ENCODE measurements at places on chromosomes 12 and 14.

DNA sequence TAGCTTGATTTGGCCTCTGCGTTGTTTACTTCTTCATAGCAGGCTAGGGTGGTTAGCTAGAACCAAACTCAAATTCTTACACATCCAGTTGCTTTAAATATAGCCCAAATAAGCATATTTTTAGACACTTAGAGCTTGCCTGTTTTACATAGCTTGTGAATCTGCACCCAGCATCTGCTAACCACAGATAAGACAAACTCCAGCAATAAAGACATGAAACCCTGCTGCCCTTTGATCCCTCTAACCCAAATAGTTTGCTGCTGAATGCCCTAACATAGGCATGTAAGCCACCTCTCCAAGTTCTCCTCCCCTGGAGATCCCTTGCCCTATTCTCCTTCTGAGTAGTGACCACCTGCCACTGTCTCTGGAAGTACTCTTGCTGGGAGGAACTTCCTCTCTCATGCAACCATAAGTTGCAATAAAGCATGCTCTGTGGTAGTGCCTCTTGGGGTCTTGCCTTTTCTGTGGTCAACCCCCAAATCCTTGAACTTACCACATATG lies 185.6 kb downstream of the TMEM117 start:
- no peaks in the 10 kb centered on the region for H3K27me3 ChIP-seq
- DNase-seq: no peak
- H3K27ac ChIP-seq: no peak overlapping the region
- H3K4me3 ChIP-seq: no peak overlapping the region
- no peaks in the 10 kb centered on the region for H3K4me1 ChIP-seq

DNA sequence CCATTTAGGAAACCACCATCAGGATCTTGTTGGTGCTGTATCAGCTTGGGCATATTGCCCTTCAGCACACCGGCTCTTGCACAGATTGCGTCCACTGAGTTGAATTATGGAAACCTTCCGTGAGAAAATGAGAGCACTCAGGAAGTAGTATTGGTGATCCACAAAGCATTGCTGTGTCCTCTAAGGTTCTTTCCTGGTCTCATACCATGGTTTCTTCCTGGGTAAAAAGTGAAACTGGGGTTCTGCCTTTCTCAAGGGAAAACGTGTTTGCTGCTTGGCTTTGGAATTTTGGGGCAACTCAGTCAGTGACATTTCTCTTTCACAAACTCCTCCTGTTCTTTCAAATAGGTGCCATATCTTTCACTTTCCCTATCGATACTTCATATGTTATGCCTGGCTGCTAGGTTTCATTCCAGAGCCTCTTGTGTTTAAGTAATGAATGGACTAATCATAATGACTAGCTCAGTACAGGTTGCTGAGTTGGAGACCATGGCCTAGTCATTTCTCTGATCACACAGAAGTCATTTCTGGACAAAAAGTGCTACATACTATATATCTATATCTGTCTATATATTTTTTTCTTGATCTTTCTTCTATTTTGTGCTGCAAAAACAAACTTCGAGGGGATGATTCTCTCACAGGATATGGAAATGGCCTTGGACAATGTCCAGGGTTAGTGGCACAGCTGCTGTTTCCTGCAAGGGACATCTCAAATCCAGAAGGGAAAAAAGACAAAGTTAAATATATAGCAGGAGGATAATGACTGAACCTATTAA lies 423.4 kb downstream of the ZFP36L1 start:
- no peak for DNase-seq
- no peak overlapping the region for H3K27ac ChIP-seq
- H3K27me3 ChIP-seq: no peaks in the 10 kb centered on the region
- peaks cover 10% of the 10 kb centered on the region for H3K4me1 ChIP-seq
- no peak overlapping the region for H3K4me3 ChIP-seq
- no peaks in the 10 kb centered on the region for H3K36me3 ChIP-seq

DNA sequence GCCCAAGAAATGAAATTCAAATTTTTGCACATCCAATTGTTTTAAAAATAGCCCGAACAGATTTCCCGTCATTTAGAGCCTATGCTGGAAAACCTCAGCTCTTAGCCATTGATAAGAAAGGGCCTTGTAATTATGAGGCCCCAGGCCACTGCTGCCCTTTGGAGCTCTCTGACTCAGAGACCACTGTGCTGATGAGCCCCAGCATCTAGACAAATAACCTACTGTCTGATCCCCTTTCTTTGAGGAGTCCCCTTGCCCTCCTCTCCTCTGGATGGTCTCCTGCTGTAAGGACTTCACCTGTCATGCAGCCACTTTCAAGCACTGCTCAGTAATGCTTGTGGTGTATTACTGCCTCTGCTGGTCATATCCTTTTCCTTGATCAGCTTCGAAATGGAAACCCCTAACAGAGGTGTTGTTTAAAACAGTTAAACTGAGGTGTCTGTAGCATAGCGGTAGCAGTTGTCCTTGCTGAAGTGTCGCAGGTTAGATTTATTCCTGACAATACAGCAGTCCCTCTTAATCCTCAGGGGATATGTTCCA lies 159.9 kb upstream of the SRRM4 start:
- DNase-seq: no peak
- H3K36me3 ChIP-seq: no peaks in the 10 kb centered on the region
- no peak overlapping the region for H3K27ac ChIP-seq
- no peak overlapping the region for H3K4me3 ChIP-seq
- H3K4me1 ChIP-seq: no peaks in the 10 kb centered on the region

DNA sequence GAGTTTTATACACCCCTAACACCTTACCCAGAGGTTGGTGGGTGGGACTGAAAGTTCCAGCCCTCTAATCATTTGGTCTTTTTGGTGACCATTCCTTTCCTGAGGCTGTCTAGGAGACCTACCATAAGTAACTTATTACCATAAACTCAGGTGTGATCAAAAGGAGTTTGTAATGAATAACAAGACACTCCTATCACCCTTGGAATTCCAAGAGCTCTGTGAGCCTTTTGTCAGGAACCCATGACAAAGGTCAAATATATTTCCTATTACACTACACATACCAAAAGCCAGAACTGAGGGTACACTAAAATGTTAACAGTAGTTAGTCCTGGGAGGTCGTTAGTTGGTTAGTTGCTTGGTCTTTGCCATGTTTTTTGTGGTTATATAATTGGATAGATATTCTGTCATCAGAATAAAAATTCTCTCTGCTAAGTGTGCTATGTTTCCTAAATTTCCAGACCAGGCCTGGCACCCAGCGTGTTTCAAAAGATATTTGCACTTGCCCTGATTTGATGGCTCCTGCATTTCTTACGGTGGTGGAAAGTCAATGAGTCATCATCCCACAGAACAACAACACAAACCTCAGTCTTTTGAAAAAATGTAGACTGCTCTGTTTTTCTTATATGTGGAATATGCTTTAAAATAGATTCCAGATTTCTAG lies 27.0 kb upstream of the AKAP5 start:
- H3K27me3 ChIP-seq: no peaks in the 10 kb centered on the region
- peaks cover 28% of the 10 kb centered on the region for H3K4me1 ChIP-seq
- peaks cover 53% of the 10 kb centered on the region for H3K36me3 ChIP-seq
- peak; percentile 50 for DNase-seq
- H3K4me3 ChIP-seq: peak overlapping the region; percentile 61

GRCh38 chr14:57981817-57982560 lies 116.1 kb upstream of the SLC35F4 start:
- peaks cover 83% of the 10 kb centered on the region for H3K27me3 ChIP-seq
- H3K4me1 ChIP-seq: no peaks in the 10 kb centered on the region
- no peaks in the 10 kb centered on the region for H3K36me3 ChIP-seq
- H3K4me3 ChIP-seq: no peak overlapping the region
- no peak overlapping the region for H3K27ac ChIP-seq
- no peak for DNase-seq

- no peak overlapping the region for H3K27ac ChIP-seq
- no peak for DNase-seq
- H3K4me3 ChIP-seq: no peak overlapping the region
- H3K27me3 ChIP-seq: no peaks in the 10 kb centered on the region
Measured at GRCh38 chr12:19577281-19577530, 137.9 kb downstream of the AEBP2 start.

DNA sequence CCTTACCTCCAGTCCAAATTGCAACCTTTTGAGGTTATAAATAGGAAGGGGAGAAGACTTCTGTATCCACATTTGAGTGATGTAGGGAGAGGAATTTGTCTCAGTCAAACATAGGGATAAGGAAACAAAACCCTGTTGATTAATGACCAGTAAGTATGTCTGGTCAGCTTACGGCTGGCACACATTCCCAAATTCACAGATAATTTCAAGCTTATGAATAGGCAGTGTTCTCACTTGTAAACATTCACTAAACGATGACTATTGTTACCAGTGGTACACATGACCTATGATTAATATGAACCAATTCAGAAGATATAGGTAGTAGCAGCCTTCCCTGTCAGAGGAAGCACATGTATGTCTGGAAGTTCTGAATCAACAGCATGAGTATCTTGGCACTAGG lies 33.0 kb upstream of the SLC5A8 start:
- H3K27me3 ChIP-seq: no peaks in the 10 kb centered on the region
- no peaks in the 10 kb centered on the region for H3K4me1 ChIP-seq
- no peaks in the 10 kb centered on the region for H3K36me3 ChIP-seq

DNA sequence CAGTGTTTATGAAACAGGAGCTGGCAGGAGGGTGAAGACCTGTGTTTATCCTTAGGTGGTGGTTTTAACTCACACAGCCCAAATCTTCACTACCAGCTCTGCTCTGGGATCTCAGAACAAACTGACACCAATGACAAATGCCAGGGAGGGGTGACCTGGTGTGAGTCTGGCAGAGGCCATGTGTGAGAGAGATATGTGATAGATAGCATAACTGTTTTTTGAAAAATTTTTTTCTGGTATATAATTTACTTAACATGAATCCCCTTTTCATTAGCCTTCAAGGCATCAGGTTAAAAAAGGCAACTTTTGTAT lies 51.5 kb downstream of the SLC38A4 start:
- no peak overlapping the region for H3K27ac ChIP-seq
- H3K4me1 ChIP-seq: no peaks in the 10 kb centered on the region
- no peaks in the 10 kb centered on the region for H3K36me3 ChIP-seq
- no peak overlapping the region for H3K4me3 ChIP-seq
- no peaks in the 10 kb centered on the region for H3K27me3 ChIP-seq

DNA sequence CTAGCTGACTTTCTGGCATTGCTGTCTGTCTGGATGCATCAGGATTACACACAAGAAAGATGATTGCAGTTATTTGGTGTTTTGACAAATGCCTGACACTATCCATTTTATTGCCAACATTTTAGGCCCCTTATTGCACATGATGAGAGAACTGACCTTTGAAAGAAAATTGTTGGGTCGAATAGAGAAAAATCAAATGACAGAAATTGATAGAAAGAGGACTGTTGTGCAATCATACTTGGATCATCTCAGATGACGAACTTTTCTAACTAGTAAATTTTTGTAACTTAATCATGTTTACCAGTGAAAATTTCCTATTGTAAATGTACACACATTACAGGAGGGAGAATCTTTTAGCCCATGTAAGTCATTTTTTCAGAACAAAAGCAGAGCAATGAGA lies 251.5 kb upstream of the USP15 start:
- DNase-seq: no peak
- H3K4me1 ChIP-seq: no peaks in the 10 kb centered on the region
- H3K27me3 ChIP-seq: no peaks in the 10 kb centered on the region
- no peak overlapping the region for H3K27ac ChIP-seq
- no peak overlapping the region for H3K4me3 ChIP-seq

DNA sequence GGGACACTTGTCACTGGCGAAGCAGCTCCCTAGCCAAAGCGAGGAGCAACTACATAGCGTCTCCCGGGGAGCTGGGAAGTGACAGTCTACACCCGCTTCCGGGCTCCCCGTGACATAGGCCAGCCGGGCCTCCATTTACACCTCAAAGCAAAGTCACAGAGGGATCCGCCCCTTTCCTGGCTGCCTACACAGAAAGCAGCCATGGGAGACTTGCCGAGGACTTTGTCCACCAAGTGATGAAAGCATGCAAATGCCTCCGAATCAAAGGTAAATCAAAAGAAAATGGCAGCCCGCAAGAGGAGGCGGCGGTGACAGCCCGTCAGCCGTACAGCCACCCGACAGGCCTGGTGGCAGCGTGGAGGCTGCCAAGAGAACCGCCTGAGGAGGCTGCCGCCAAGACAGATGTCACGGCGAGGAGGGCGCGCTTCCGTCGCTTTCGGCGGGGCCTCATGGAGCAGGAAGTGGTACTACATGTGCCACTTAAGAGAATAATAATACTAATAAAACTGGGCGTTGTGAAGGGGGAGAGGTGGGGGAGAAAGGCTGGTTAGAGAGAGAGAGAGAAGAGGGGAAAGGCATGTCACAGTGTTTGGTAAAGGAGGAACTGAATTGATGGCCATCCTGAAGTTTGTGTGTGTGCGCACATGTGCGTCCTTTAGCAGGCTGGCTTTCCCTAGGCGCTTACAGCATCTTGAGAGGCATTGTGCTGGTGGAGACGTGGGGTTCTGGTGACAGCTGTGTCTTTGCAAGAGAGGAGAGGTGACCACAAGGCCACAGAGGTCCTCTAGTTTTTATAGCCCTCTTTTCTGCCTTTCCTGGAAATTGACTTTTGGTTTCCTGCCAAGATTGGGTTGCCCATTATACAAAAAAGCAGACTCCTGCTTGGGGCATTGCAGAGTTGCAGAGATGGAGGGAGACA lies 661.7 kb downstream of the VRK1 start:
- no peaks in the 10 kb centered on the region for H3K36me3 ChIP-seq
- no peaks in the 10 kb centered on the region for H3K4me1 ChIP-seq
- DNase-seq: no peak
- no peak overlapping the region for H3K4me3 ChIP-seq

DNA sequence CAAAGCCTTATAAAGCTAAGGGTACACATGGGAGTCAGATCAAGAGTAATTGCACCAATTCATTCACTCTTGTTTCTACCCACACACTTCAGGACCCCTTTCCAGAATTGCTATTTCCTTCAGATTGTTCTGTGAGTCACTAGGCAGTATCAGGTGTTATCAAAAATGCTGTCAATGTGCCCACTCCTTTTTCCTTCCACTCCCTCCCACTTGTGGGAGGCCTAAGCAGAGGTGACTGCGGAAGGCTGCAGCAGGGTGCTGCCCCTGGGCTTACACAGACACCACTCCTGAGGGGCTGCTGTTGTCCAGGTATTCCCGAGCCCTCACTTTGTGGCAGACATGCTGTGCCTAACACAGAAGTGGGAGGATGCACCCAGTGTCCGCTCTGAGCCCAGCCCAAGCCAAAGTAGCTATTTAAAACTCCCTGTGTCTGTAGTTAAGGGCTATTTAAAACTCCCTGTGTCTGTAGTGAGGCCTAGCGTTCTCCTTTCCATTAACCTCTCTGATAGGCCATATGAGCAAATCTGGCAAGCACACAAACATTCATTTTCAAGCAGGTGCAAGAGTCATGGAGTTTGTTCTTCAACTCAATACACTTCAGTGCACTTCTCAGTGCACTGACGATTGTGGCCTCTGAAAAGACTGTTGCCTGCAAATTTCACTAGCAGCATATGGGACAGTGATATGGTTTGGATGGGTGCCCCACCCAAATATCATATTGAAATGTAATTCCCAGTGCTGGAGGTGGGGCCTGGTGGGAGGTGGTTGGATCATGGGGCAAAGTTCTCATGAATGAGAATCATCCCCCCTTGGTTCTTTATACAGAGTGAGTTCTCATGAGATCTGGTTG lies 117.8 kb downstream of the PHLDA1 start:
- peaks cover 4% of the 10 kb centered on the region for H3K36me3 ChIP-seq
- no peak overlapping the region for H3K4me3 ChIP-seq
- no peak overlapping the region for H3K27ac ChIP-seq
- no peak for DNase-seq

- H3K27me3 ChIP-seq: no peaks in the 10 kb centered on the region
- DNase-seq: no peak
- H3K36me3 ChIP-seq: no peaks in the 10 kb centered on the region
- no peaks in the 10 kb centered on the region for H3K4me1 ChIP-seq
- no peak overlapping the region for H3K27ac ChIP-seq
Measured at GRCh38 chr14:26403760-26404159, 194.1 kb downstream of the NOVA1 start.

All from Calu3 (cell line).